ENCODE measurements at places on chromosomes 6 and 20.

GRCh38 chr6:25042984-25043725 is 107.4 kb upstream of the RIPOR2 start:
- no peak for DNase-seq

- DNase-seq: no peak
Observed at GRCh38 chr6:3800850-3801591, 48.2 kb upstream of the FAM50B start.

DNA sequence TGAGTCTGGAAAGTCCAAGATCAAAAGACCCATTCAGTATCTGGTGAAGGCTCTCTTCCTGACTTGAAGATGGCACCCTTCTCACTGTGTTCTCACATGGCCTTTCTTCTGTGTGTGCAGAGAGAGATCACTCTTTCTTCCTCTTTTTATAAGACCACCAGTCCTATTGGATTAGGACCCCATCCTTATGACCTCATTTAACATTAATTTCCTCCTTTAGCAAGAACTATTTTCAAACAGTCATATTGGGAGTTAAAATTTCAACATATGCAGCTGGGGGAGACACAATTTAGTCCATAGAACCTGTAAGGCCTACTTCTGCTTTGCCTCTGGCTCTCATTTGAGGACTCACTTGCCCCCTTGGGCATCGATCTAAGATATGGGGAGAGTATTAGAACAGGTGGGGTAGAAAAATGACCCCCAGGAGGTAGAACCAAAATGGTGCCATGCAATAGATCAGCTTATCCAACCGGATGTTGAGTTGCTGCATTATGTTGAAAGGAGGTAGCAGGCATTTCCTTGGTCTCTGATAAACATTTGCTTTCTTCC is 78.4 kb upstream of the ATXN1 start:
- no peak for DNase-seq

DNA sequence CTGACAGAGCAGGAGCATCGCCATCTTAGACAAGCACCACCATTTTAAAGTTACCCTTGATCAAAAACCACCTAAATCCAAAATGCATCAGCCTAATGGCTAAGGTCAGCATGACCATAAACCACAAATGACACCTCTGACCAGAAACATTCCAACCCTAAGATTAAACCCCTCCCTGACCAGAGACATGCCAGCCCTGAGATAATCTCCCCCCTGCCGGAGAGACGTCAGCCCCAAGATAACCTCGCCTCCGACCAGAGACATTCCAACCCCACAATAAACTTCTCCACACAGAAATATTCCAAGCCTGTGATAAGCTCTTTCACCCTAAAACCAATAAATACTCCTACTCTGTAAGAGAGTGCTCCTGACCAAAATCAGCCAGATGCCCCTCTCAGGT is 53.5 kb downstream of the PXDC1 start:
- no peak for DNase-seq

- DNase-seq: no peak
Observed at GRCh38 chr6:48486373-48486772, 375.4 kb upstream of the PTCHD4 start.

- no peak for DNase-seq
Observed at GRCh38 chr6:14924126-14925024, 321.5 kb upstream of the JARID2 start.

DNA sequence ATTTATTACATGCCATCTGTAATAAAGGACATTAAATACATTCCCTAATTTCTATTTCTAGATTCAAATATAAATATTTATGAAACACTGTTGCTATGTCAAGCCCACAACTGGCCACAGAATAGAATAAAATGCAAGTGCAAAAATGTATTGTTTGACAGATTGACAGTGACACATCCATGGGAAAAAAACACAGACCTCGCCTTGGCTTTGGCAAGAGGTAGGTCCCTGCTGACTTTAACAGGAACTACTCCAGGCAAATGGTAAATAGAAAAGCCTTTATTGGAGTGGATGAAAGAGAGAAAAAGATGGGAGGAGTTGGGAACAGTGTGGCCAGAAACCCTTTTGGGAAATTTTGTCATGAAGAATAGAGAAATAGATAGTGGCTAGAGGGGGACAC is 622.9 kb downstream of the UTRN start:
- no peak for DNase-seq

- no peak for DNase-seq
Observed at GRCh38 chr6:23448281-23448680, 677.7 kb upstream of the NRSN1 start.

DNA sequence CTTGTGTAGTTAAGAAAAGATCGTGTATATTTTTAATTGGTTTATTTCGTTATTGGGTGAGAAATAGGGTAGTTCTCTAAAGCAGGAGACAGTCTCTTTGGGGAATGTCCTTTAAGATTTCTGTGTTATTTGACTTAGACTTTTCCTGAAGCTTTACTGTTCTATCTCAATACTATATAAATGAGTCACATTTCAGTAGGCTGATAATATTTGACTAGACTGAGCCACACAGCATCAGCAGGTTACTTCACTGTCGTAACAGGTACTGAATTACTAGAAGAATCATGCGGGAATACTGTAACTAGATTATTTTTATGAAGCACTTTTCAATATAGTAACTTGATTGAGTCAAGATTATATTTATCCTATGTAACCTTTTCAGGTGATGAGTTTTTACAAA is 1.4 kb downstream of the SMAP1 start:
- DNase-seq: peak; percentile 8

DNA sequence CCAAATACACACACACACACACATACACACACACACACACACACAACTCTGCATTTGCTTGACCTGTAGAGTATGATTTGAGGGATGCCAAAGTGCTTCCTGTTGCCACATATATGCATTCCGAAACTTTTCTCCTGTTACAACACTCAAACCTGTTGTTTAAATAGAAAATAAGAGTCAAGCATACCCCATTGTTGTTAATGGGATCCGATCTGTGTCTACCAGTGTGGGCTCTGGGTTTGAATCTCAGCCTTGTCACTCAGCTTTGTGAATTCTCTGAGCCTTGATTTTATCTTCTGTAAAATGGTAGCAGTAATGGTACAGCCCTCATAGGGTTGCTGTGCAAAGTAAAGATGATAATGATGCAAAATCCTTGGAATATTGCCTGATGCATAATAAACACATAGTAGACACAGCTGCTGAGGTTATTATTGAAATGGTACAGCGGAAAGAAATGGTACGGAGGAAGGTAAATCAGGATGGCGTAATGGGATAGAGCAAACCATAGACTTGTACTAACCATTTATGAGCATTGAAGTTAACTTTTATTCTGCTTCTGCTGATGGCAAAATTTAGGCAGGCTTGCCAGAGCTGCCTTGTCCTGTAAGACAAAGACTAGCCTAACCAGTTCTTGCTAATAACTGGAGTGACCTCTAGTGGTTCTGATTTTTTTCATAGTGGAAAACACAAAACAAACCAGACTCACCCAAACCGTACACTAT is 113.5 kb upstream of the PHACTR1 start:
- DNase-seq: no peak

- DNase-seq: no peak
Observed at GRCh38 chr6:33992191-33992590, 153.7 kb downstream of the GRM4 start.

- no peak for DNase-seq
Observed at GRCh38 chr20:12262747-12263146, 345.1 kb downstream of the BTBD3 start.

- DNase-seq: no peak
Observed at GRCh38 chr6:70398783-70399728, 14.3 kb upstream of the FAM135A start.

GRCh38 chr20:53786071-53786444 is 192.4 kb upstream of the ZNF217 start:
- no peak for DNase-seq

- no peak for DNase-seq
Observed at GRCh38 chr20:50425076-50425475, 85.1 kb upstream of the PTPN1 start.

DNA sequence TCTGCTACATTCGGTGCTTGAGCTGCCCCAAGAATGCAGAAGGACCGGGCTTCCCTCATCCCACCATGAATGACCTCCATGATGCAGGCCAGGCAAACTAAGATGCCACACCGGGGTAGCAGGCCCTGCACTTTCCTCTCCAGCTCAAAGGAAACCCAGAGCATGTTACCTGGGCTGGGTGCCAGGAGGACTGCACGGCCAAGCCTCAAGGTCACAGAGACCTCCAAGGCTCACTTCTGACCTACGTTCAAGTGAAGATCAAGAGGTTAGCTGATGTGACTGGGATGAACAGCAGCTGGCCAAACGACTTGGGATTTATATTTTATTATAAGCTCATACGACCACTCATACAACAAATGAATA is 501.8 kb downstream of the CD83 start:
- no peak for DNase-seq

GRCh38 chr20:61317966-61318530 is 66.0 kb downstream of the CDH4 start:
- DNase-seq: no peak

GRCh38 chr6:73062130-73062529 is 163.2 kb downstream of the KHDC1L start:
- DNase-seq: no peak

- no peak for DNase-seq
Observed at GRCh38 chr6:33785778-33786177, 3.2 kb downstream of the LEMD2 start.

- no peak for DNase-seq
Observed at GRCh38 chr6:158068156-158068892, 86.7 kb downstream of the SYNJ2 start.

GRCh38 chr6:143014764-143015163 is 45.9 kb upstream of the AIG1 start:
- DNase-seq: no peak

- peak; percentile 13 for DNase-seq
Observed at GRCh38 chr6:170464524-170464979, 88.6 kb downstream of the PSMB1 start.

GRCh38 chr6:60671369-60671768 is 1614.7 kb downstream of the KHDRBS2 start:
- no peak for DNase-seq

DNA sequence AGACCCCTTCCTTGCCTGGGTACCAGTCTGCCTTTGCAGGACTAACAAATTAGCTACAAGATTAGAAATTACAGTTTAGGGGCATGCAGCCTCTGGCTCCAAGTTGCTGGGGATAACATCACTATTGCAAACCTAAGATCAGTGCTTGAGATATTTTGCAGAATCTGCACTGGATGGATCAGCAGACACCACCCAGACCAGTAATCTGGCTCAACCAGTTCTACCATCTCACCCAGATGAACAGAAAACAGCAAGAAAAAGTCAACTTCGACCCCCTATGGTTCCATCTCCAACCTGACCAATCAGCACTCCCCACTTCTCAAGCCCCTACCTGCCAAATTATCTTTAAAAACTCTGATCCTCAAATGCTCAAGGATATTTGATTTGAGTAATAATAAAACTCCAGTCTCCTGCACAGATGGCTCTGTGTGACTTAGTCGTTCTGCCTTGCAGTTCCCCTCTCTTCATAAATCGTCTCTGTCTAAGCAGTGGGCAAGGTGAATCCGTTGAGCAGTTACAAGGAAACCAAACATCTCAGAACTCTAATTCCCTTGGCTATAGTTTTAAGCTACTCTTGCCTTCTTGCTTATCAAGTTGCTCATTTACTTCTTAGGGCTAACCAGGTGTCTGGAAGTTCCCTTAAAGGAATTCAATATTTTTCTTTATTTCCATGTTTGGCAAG is 16.1 kb upstream of the LMBRD1 start:
- DNase-seq: no peak

DNA sequence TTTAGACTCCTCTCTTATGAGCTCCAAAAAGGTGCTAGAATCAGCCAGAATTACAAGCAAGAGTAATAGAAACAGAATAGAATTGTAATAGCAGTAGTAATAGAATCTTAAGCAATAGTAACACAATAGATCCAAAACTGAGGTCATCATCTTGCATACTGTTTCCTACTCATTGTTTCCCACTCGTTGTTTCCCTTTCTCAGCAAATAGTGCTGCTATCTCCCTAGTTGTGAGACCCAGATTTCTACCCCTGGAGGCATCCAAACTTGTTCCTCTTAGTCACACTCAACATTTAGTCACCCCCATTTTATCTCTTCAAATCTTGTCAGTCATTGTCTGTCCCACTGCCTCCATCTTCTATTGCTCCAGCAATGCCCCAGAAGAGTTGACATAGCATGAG is 356.9 kb upstream of the MARCKS start:
- no peak for DNase-seq

- no peak for DNase-seq
Observed at GRCh38 chr6:135797361-135797760, 54.1 kb upstream of the PDE7B start.

DNA sequence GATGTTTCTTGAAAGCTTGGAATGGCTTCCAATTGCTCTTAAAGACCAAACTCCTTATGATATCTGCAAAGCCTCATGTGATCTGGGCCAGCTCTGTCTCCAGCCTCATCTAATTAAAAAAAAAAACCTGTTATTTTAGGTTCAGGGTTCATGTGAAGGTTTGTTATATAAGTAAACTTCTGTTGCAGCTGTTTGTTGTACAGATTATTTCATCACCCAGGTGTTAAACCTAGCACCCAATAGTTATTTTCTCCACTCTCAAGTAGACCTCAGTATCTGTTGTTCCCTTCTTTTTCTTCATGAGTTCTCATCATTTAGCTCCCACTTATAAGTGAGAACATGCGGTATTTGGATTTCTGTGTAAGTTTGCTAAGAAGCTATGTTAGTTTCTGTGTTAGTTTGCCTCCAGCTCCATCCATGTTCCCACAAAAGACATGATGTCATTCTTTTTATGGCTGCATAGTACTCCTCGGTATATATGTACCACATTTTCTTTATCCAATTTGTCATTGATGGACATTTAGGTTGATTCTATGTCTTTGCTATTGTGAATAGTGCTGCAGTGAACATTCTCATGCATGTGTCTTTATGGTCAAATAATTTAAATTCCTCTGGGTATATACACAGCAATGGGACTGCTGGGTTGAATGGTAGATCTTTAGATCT is 30.2 kb upstream of the TFB1M start:
- DNase-seq: no peak

GRCh38 chr6:63561288-63561687 is 11.0 kb upstream of the LOC128125822 start:
- DNase-seq: no peak

DNA sequence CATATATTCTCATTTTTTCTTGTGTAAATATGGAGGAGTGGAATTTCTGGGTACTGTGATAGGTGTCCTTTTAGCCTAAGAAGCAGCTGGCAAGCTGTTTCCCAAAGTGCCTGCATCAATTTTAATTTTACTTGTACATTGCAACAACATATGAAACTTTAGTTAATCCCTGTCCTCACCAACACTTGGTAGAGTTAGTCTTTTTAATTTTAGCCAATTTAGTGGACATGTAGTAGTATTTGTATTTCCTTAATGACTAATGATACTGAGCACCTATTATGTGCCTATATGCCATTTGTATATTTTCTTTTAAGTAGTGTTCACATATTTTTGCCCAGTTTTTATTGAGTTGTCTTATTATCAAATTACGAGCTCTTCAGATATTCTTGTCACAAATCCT is 46.8 kb upstream of the NOX3 start:
- DNase-seq: no peak

- DNase-seq: no peak
Observed at GRCh38 chr6:41674231-41675000, 36.1 kb downstream of the MDFI start.

- no peak for DNase-seq
Observed at GRCh38 chr6:111754423-111754822, 118.8 kb downstream of the FYN start.

Data from CD4-positive, alpha-beta T cell treated with Interleukin-2 at 100 ng/mL for 4 hours (primary cell).